ENCODE measurements at places on chromosomes 3 and 15.

- no peak overlapping the region for H3K27ac ChIP-seq
- DNase-seq, result no peak
- peaks cover 3% of the 10 kb centered on the region for H3K27me3 ChIP-seq
- H3K4me3 ChIP-seq, result no peak overlapping the region
These were observed 69.2 kb upstream of the MFGE8 start for GRCh38 chr15:88982304-88982945.

DNA sequence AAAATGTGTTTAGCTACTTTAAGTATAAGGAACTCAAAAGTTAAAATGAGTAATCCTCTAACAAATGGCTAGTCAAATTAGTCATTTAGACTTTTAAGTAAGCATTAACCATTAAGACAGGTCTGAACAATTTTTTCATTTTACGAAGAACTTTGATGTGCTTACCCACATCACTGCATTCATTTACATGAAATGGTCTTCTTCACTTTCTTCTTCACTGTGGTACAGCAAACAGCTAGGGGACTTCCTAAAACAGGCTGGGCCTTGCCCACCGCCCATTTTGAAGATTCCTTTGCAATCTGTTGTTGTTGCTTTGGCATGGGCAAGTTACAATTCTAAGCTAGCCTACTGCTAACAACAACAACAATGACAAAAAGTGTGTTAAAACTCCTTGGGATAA, 67.4 kb downstream of the CBLB start:
- peaks cover 66% of the 10 kb centered on the region for H3K36me3 ChIP-seq
- peak overlapping the region; percentile 42 for H3K4me3 ChIP-seq
- peak overlapping the region; percentile 88 for H3K27ac ChIP-seq

- H3K4me1 ChIP-seq, result peaks cover 5% of the 10 kb centered on the region
- peaks cover 2% of the 10 kb centered on the region for H3K27me3 ChIP-seq
- no peak for DNase-seq
- no peak overlapping the region for H3K4me3 ChIP-seq
- no peak overlapping the region for H3K27ac ChIP-seq
These were observed 98.4 kb downstream of the ECT2 start for GRCh38 chr3:172848910-172849309.

DNA sequence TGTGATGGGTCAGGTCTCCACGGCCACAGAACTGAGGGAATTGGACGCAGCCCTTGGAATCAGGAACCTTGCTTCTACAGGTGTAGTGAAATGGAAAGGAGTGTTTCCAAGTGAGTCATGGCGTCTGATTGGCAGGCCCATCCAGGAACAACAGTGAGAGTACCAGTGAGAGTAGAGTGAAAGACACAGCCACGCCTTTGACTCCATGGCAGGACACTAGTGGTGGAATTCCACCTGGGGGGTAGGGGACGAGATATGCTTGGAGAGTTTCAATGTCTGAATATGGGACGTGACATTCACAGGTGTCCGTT, 3.0 kb upstream of the SLC28A1 start:
- H3K27me3 ChIP-seq, result no peaks in the 10 kb centered on the region
- DNase-seq, result no peak
- no peaks in the 10 kb centered on the region for H3K36me3 ChIP-seq
- H3K4me3 ChIP-seq, result no peak overlapping the region

DNA sequence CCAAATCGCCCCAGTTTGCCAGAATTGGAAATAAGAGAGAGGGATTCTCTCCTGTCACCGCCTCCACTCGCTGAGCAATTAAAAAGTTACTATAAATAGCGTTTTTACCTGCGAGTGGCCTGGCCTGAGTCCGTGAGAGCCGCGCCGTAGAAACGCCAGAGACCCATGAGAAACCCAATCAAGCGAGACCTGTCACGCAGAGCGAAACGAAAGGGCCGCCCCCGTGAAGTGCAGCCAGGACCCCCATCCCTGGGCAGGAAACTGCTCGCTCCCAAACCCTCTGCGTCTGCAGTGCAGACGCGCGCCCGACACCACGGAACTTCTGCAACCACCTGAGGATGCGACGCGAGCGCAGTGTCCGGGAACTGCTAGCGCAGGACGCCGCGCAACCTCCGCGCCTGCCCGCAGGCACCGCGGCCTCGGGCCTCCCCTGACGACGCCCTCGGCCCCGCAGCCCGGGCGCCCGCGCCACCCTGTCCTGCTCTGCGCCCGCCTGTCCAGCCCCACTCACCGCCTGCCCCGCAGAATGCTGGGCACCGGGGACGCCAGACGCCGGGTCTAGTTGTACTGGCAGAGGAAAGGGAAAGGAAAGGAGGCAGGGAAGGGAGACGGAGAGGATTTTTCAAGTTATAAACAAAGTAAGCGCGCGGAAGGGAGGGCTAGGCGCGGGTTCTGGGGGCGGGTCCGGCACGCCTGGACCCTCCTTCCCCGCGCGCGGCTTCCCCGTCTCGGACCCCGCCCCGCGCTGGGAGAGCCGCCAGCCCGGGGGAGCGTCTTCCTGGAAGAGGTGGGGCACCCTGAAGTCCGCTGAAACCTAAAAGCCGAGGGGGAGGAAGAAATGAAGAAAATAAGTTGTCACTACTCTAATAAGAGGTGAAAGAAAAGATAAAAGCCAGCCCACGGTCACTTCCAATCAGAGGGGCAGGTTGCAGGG, at the start of gene PLSCR4:
PLSCR4 (minus strand) TSS at position 657 of the 934 bp plus-strand sequence. CDS start 29,034 bp downstream, outside the sequence.
- no peak within 1 kb of the TSS for H3K27ac ChIP-seq
- H3K4me1 ChIP-seq, result peaks cover 3% of the 10 kb centered on the region
- H3K27me3 ChIP-seq, result peaks cover 36% of the 10 kb centered on the region
- peak within 1 kb of the TSS; percentile 68 for H3K4me3 ChIP-seq
- peak; percentile 20 for DNase-seq
- no peaks in the 10 kb centered on the region for H3K36me3 ChIP-seq

DNA sequence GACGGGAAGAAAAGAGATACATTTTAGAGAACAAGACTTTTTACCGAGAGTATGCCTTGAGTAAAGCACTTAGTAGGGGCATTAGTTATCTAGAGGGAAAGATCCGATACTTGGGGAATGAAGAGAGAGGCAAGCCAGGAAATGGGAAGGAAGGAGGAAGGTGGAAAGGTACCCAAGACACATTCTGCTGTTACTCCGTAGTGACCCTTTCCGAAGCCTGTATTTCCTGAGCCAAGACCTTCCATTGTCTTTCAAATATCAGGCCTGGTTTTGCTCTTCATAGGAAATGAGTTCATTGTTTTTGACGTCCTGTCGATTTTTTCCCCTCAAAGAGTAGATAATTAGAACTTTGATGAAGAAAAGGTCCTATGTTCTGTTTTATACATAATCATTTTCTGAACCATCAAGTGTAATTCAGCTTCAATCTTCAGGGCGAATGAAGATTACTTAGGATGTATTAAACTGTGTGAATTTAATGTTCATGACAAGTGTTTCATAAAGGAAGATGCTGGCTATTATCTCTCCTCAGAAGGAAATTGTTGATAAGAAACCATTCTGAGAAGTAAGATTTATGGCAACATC, 95.7 kb downstream of the PPM1L start:
- no peaks in the 10 kb centered on the region for H3K4me1 ChIP-seq
- H3K27me3 ChIP-seq, result no peaks in the 10 kb centered on the region
- H3K4me3 ChIP-seq, result no peak overlapping the region
- H3K27ac ChIP-seq, result no peak overlapping the region
- no peaks in the 10 kb centered on the region for H3K36me3 ChIP-seq
- no peak for DNase-seq

DNA sequence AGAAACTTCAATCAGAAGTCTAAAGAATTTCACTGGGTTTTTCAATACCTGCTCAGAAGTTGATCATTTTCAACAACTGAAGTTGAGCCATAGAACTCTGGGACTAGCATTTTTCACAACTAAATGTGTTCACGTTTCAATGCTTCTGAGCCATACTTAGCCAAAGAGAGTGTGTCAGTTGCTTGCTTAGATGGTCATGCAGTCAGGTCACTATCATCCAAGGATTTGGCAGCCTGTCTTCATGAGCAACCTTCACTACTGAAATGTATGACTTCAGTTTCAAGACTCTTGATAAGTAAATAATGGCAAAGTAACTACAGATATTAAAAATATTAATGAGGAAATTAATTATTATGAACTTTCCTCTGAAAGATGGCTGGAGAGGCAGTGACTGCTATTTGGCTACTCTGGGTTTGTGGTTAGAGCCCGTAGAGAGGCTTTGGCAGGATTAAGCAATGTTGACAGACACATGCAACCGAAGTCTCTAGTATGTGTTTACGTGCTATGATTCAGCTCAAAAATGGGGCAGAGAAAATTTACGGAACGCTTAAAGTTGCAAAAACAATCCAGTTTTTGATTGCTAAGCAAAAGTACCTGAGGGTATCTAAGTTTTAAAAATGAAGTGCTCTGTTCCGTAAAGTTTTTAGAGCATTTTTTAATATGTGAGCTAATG, 133.8 kb downstream of the GMNC start:
- no peaks in the 10 kb centered on the region for H3K27me3 ChIP-seq
- no peak overlapping the region for H3K27ac ChIP-seq
- peaks cover 4% of the 10 kb centered on the region for H3K4me1 ChIP-seq
- H3K36me3 ChIP-seq, result no peaks in the 10 kb centered on the region

GRCh38 chr15:95812491-95812890, 518.0 kb upstream of the NR2F2 start:
- H3K27ac ChIP-seq, result no peak overlapping the region
- peaks cover 3% of the 10 kb centered on the region for H3K27me3 ChIP-seq
- H3K4me3 ChIP-seq, result no peak overlapping the region
- no peak for DNase-seq

DNA sequence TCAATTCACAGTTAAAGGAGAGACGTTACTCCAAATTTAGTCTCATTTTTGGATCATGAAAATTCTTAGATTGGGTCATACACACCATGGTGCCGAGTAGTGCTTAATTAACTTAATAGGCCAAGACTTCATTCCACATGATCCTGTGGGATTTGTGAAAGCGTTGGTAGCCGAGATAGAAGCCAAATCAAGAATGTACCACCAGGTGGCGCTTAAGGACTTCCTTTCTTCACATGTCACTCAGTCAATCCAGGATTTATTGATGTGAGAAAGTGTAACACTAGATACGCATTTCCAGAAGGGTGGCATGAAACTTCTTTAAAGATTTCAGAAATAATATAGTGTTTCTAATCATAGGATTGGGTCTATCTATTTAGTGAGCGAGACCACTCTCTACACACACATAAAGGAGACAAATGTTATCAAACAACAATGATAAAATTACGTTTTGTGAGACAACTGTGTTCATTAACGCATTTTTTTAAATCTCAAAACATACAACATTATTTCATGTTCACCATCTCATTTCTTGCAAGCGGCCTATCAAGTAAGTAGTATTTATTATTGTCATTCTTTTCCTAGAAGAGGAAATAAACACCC, 436.1 kb downstream of the CHL1 start:
- DNase-seq, result peak; percentile 42
- H3K4me1 ChIP-seq, result no peaks in the 10 kb centered on the region
- H3K4me3 ChIP-seq, result no peak overlapping the region
- no peak overlapping the region for H3K27ac ChIP-seq
- H3K27me3 ChIP-seq, result no peaks in the 10 kb centered on the region

DNA sequence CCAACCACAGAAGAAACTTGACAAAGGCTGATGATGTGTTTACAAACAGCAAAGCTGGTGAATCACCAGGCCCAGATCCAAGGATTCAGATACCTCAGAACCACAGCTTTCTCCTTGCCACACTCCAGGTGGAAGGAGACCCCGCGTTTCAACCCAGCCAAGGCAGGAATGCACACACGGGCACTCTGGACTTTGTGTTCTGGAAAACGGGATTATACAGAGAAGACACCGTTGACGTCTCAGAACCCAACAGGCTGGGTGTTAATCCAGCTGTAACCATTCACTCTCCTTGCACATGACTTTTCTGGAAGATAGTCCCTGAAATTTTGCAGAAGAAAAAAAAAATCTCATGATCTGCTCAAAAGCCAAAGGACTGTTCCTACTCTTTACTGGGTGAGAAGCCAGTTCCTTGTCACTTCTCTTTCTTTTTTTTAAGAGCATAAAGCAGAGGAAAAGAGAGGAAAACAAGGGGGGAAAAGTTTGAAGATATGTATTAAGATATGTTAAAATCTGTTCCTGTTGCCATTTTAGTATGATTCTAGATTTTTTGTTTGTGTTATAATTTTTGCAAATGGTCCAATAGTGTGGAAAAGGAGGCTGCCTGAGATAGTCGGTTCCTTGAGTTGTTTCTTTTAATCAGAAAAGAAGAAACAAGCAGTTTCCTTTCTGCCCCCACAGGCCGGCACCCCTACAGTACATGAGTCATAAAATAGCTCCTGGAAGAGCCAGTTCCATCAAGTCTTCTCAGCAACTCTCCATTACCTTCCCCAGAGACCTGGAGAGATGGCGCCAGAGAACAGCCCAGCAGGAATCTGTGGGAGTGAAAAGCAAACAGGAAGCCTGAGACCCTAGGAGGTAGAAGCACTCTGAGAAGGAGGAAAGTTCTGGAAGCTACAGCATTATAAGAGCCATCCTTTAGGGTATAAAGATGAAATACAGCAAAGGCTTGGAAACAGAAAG, 73.1 kb downstream of the RORA start:
- H3K4me3 ChIP-seq, result no peak overlapping the region
- no peak overlapping the region for H3K27ac ChIP-seq
- no peak for DNase-seq
- H3K36me3 ChIP-seq, result no peaks in the 10 kb centered on the region

DNA sequence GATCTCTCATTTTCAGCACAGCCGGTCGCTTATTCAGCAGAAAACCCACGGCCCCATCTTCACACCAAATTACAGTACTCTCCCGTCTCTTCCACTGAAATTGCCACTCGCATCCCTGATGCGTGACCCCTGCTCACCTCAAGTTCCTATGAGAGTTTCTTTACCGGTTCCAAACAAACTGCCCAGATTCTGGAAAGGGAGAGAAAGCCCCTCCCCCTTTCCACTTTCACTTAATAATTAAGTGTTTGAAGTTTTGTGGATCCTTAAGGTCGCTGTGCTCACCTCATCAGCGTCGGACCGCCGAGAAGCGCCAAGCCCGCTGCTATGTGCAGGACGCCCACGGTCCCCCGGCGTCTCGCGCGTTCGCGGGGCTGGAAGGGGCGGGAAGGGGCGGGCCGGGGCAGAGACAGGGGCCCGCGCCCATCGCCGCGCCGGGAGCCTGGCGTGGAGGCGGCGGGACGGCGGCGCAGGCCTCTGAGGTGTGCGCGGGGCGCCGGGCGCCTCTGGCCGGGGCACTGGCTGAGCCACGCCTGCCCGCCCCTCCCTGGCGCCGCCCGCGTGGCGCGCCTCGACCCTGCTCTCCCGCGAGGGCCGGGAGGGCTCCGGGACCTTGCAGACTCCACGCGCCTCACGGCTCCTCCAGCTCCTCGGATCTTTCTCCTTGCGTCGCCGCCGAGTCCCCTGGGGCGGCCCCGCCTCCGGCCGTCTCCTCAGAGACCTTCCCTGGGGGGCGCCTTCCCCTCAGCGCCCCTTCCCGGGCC, at the start of gene GPR156:
GPR156 (minus strand) TSS at position 476 of the 761 bp plus-strand sequence. CDS start 41,124 bp downstream, outside the sequence.
- H3K27ac ChIP-seq, result no peak within 1 kb of the TSS
- no peak within 1 kb of the TSS for H3K4me3 ChIP-seq
- DNase-seq, result peak; percentile 7
- peaks cover 1% of the 10 kb centered on the region for H3K4me1 ChIP-seq
- no peaks in the 10 kb centered on the region for H3K36me3 ChIP-seq

All from activated naive CD8-positive, alpha-beta T cell treated with anti-CD3 and anti-CD28 coated beads, Interleukin-2, amount 50 U/mL, for 24 hours (primary cell).